Nasal cavity respiratory epithelium epithelial cell of viscerocranial mucosa (primary cell): ENCODE measurements at places on chromosomes 11 and 22. TPM values are rescaled to one million over a fixed set of nuclear protein-coding genes. Genes with fewer than 3 reads are reported as not detected.

The TRIM48 gene
- not detected in 2 replicates for total RNA-seq

The SHANK3 gene
- total RNA-seq: 1.4 and 6.3 TPM in 2 replicates

The HORMAD2 gene
- not detected in 2 replicates for total RNA-seq

The YWHAH gene
- total RNA-seq: 73.3 and 90.6 TPM in 2 replicates

The KCTD14 gene
- total RNA-seq: 1.6 and 2.4 TPM in 2 replicates

The SNRPD3 gene
- 165 and 200 TPM in 2 replicates for total RNA-seq

The KCNA4 gene
- not detected in 2 replicates for total RNA-seq

The NPAS4 gene
- not detected in 2 replicates for total RNA-seq

The RTN4R gene
- 4.4 and 9.2 TPM in 2 replicates for total RNA-seq

The SLC22A6 gene
- not detected in 2 replicates for total RNA-seq

The ADM2 gene
- total RNA-seq: 6.2 and 23.1 TPM in 2 replicates

The C11orf86 gene
- total RNA-seq: not detected in 2 replicates

The DCHS1 gene
- under 0.01 and 0.21 TPM in 2 replicates for total RNA-seq

The CRYBB2 gene
- not detected in 2 replicates for total RNA-seq

The ANKK1 gene
- total RNA-seq: 0.68 and 2.3 TPM in 2 replicates

The GPHA2 gene
- not detected in 2 replicates for total RNA-seq

The TESMIN gene
- total RNA-seq: 2.4 and 2.7 TPM in 2 replicates

The GRM5 gene
- total RNA-seq: under 0.01 TPM in 1 of 2 replicates, not detected in the other

The IGF2 gene
- total RNA-seq: 0.07 and 0.34 TPM in 2 replicates

The KBTBD3 gene
- 2.4 and 3.4 TPM in 2 replicates for total RNA-seq

The ENTHD1 gene
- total RNA-seq: not detected in 2 replicates

The FAM180B gene
- not detected in 2 replicates for total RNA-seq

The PAFAH1B2 gene
- total RNA-seq: 204 and 229 TPM in 2 replicates

The CYB5R2 gene
- 8.9 and 25.6 TPM in 2 replicates for total RNA-seq

The OR10G8 gene
- not detected in 2 replicates for total RNA-seq

The MIEF1 gene
- 38.3 and 42.9 TPM in 2 replicates for total RNA-seq

The C11orf42 gene
- not detected in 2 replicates for total RNA-seq

The INS gene
- total RNA-seq: not detected in 2 replicates
